Stomach (tissue), 19 donors: ENCODE measurements at places on chromosomes 11 and 22. TPM values are rescaled to one million over a fixed set of nuclear protein-coding genes. Genes with fewer than 3 reads are reported as not detected.

Gene MS4A7
- total RNA-seq: not detected

Gene CCDC34
- total RNA-seq: 0.89 TPM

Gene TTC17
- total RNA-seq: 112 TPM

Gene SOX10
- 4.9 TPM for total RNA-seq

Gene MS4A3
- total RNA-seq: 2.4 TPM

Gene RIMBP3C
- not detected for total RNA-seq

Gene TMEM191C
- 69.2 TPM for total RNA-seq

Gene SCN2B
- total RNA-seq: not detected

Gene ANGPTL5
- not detected for total RNA-seq

Gene GAB4
- not detected for total RNA-seq

Gene CASP12
- not detected for total RNA-seq

Gene SPI1
- 2.6 TPM for total RNA-seq

Gene MS4A4A
- total RNA-seq: 28.1 TPM

Gene MYOD1
- total RNA-seq: not detected

Gene PRODH
- total RNA-seq: 0.58 TPM

Gene TRIM6
- 10.3 TPM for total RNA-seq

Gene RFPL3
- not detected for total RNA-seq

Gene LGALS12
- total RNA-seq: not detected

Gene ZNRD2
- 56.6 TPM for total RNA-seq

Gene MRGPRX4
- not detected for total RNA-seq
